ENCODE measurements at places on chromosomes 13 and 19.
A peak's percentile ranks its signal among the peaks of the same experiment; 100 is the strongest.

DNA sequence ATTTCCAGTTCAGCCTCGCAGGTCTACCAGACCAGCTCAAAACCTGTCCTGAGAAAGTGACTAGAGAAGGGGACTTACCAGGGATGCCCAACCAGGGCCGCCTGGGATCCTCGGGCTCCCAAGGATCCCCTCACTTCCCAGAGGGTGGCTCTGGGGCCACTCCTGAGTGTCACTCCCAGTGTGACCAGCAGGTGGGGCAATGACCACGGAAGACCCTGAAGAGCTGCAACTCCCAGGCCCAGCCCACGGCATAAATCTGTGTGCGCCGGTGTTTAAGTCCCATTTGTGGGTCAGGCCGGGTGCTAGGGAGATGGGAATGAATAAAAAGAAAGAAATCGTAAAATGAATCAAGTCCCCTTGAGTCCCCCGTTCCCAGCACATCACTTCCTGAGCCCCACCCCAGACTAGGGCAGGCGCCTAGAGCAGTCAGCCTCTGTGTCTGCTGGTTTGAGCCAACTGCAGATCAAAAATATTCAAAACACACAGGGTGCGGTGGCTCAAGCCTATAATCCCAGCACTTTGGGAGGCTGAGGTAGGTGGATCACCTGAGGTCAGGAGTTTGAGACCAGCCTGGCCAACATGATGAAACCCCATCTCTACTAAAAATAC, 10.7 kb downstream of the PTGIR start:
- peak; percentile 53 for DNase-seq

- DNase-seq: no peak
Measured at GRCh38 chr13:57724486-57725272, 93.1 kb downstream of the PCDH17 start.

DNA sequence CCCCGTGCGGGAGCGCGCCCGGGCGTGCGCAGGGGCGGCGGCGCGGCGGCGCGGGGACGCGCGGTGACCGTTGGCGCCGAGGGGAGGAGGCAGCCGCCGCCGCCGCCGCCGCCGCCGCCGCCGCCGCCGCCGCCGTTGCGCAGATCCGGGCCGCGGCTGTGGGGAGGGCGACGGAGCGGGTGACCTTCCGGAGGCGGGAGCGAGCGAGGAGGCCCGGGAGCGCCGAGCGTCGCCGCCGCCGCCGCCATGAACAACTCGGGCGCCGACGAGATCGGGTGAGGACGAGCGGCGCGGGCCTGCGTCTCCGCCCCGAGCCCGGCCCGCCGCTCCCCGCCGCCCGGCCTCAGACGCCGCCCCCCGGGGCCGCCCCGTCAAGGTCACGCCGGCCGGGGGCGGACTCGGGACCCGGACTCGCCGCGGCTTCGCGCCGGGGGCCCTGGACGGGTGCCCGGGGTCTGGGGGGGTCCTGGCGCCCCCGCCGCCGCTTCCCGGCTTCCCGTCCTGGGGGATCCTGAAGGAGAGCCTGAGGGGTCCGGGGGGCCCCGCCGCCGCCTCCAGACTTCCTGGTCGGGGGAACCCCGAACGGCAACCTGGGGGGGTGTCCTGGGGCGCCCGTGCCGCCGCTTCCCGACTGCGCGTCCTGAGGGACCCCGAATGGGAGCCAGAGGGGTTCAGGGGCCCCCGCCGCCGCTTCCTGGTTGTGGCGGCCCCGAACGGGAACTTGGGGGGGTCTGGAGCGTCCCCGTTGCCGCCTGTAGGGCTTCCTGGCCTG, at the start of gene DAZAP1:
TSS of gene DAZAP1 (plus strand) at position 59 of the 772 bp plus-strand sequence. CDS start at position 247, 188 bp downstream.
- DNase-seq: no peak

- DNase-seq: no peak
Measured at GRCh38 chr13:107992542-107992941, 222.8 kb downstream of the LIG4 start.

DNA sequence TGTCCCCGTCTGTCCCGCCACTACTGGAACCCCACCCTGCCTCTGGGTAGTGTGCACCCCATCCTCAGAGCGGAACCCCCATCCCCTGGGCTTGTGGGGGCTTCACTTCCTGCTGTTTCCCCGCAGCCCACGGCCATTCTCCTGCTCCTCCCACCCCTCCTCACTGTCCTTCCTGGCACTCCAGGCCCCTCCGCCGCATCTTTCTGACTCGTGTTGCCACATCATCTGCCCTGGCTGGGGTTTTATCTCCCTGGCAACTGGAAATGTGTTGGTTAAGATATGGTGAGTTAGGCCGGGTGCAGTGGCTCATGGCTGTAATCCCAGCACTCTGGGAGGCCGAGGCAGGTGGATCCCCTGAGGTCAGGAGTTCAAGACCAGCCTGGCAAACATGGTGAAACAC, 37.3 kb downstream of the KDM4B start:
- no peak for DNase-seq

DNA sequence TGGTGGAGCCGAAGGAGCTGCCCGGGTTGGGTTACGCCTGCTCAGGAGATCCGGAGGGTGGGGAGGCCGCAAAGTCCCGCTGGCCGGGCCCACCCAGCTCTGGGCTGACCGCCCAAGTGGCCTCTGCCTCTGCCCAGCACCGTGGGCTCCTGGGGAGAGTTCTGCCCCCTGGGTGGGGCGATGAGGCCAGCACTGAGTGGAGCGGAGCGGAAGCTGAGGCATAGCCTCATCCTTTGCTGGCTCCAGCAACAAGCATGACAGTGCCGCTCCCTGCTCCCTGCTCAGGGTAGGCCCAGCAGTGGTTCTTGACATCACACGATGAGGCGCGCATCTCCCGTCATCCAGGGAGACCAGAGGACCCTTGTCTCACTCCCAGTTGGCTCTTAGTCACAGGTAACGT, 22.5 kb downstream of the CCDC8 start:
- no peak for DNase-seq

GRCh38 chr13:41610404-41610803, 153.1 kb downstream of the RGCC start:
- no peak for DNase-seq

DNA sequence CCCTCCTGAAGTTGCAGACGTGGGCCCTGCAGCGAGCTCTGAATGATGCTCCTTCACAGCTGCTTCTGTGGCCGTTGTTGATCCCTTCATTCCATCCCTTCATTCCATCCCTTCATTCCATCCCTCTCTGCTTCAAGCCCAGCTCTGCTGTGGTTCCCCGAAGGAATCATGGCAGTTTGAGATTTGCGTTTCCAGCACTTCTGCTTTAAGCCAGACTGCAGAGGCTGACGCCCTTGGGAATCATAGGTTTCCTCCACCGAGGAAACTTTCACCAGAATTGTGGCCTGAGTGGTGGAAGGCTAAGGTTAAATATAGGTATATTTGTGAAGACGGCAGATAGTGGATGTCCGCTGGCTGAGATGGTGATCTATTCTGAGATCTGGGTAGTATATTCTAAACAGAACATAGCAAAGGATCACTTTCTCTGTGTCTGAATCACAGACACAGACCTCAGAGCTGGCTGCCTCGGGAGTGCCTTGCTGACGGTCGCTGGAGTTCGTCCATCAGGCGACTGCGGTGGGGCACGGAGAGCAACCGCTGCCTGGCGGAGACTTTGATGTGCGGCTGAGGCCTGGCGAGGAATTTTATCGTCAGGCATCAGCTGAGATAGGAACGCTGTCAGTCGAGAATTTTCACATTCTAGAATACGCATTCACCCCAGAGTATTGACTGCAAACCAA, 42.8 kb upstream of the DCUN1D2 start:
- no peak for DNase-seq

DNA sequence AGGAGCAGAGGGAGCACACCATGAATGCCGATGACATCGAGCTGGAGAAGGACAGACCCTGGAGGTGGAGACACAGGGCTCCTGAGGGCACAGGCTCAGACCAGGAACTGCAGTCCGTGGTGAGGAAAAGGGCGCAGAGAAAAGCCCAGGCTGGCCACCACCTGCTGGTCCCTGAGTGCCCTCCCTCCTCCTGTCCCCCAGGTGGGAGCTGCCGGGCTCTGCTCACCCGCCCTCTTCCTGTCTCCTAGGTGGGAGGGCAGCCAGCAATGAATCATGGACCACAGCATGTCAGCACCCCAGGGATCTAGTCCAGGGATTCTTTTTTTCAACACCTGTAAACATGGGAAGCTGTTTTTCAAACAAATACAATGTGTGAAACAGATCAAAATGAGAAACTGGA, 94.6 kb upstream of the ARHGEF7 start:
- no peak for DNase-seq

GRCh38 chr13:99507054-99507453, 5.8 kb downstream of the TM9SF2 start:
- DNase-seq: no peak

DNA sequence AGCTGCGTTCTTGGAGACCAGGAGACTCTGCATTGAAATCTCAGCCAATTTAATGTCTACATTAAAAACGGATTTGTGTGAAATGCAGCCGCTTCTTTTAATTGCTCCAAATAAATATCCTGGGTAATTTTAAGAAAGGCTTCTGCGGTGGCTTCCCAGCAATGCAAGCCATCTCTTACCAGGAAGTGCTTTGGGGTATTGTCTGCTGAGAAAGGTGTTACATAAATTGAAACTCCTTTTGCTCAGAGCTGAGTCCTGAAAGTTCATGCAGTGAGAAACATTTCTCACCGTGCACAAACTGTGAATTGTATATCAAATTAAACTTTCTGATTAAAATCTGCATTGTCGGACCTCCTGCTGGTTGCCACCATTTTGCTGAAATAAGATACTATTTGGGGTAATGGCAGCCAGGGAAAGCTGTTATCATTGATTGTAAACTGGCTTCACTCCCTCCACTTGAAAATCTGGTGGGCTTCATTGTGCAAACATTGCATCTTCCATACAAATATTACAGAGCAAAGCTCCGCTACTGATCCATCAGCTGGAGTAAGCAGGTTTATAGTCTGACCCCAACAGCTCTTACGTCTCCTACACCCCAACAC, 59.5 kb downstream of the ZIC5 start:
- no peak for DNase-seq

GRCh38 chr19:8147582-8147978, 1.8 kb downstream of the FBN3 start:
- DNase-seq: no peak

GRCh38 chr13:20422362-20422761, 103.3 kb downstream of the CRYL1 start:
- no peak for DNase-seq

Data from hypothalamus (tissue), 51 donors.